ENCODE measurements at places on chromosomes 4 and X.

GRCh38 chrX:139892512-139892911 is 40.3 kb downstream of the ATP11C start:
- DNase-seq: no peak

- no peak for DNase-seq
Observed at GRCh38 chrX:119573222-119573621, 1.1 kb upstream of the UBE2A start.

DNA sequence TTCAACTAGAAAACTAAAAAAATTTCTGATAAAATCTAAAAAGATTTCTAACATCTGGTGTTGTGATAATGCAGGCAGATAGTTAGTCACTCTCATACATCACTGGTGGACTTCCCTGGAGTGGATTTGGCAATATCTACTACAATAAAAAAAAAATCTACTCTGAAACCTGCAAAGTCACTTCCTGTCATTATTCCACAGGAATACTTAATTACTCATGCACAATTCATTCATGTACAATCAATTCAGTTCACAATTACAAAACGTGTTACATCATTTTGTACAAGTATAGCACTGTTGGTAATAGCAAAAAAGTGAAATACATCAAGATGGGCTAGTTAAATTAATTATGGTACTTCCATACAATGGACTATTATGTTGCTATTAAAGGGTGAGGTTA is 16.5 kb upstream of the RHOH start:
- DNase-seq: no peak

DNA sequence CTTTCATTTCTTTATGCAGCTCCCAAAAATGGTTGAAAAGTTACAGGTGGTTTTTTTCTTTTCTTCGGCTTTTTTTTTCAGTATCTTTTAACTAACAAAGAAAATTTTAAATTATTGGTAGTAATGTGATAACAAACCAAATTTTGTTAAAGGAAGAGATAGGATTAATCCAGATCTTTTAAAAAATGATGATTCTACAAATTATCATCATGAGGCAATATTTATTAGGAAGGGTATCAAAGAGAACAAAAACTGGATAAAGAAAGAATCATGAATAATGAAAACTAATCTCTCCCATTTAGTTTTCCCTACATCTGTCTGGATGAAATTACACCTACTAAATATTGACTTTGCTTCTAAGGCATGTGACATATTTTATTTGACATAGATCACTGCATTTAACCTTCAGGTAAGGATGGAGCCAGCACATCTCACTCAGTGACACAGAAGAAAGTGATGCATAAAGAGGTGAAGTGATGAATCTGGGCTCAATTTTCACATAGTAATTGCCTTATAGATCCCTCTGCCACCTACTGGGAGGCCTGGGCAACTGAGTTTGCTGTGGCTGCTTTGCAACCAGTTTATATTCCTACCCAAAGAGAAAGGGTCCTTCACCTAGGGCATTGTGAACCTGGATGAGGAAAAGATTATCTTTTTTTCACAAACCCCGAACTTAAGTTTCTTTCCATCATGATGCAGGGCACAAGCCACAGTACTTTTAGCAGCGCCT is 155.6 kb downstream of the HNRNPD start:
- DNase-seq: no peak

DNA sequence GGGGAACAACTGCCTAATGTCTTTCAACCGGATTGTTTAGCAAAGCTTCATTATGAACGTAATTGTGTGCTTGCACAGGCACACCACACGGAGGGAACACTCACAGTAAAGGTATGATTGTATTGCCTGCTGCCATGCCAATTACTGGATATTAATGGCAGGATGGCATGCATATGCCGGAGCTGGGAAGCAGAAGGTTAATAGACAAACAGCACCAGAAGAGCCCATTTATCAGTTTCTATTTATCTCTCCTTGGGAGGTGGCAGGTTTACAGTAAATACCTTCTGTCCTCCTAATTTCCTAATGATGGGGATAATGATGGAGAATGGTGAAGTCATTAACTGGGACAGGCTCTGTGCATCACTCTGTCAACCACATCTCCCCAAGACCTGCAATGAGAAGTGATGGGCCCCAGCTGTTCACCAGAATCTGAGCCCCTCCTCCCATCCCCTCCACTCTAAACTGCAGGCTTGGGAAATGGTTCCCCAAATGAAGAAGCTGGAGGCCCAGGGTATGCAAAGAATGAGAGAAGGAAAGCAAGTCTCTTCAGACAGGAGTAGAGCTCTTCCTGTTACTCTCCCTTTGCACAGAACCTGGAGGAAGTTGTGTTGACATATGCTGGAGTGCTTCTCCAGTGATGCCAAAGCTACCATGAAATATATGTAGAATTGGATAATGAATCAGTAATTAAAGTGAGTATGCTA is 160.8 kb downstream of the NAA11 start:
- DNase-seq: peak; percentile 96

DNA sequence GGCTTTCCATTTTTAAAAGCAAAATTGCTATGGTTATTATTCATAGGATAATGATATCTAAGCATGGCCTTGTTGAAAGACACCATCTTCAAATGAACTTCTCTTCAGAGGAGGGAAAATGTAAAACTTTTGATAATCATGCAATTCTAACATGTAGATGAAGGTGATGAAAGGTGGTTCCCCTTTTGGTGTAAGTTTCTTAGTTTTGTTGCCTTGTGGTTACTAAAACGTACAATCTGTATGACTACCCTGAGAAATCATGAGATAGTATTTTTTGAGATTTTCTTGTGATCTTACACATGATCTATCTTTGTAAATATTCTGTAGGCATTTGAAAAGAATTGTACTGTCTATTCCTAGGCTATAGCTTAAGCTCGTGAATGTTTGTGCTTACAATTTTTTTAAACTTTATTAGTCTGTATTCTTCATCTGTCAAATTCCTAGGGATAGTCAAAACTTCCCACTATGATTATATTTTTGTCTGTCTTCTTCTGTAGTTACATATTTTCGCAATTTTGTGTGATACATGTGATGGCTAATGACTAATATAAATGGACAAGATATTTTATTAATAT is 47.5 kb downstream of the PTPN13 start:
- no peak for DNase-seq

GRCh38 chr4:125316791-125317524 is 2.2 kb downstream of the FAT4 start:
- no peak for DNase-seq

- no peak for DNase-seq
Observed at GRCh38 chr4:180557348-180557747, 1685.9 kb upstream of the TENM3 start.

DNA sequence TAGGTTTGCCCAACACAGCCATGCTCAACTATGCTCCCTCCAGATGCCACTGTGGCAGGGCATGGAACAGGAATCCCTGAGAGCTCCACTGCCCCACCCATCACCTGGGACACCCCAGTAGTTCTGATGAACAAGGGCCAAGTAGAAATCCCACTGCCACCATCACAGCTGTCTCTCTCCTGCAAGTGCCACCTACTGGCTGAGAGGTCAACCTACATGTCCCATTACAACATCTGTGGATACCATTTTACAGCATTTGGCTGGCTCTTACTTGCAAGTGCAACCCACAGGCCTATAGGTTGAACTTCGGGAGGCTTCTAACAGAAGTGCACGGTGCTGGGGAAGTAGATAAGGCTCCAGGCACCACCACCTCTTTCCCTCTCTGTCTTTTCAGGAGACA is 142.5 kb downstream of the CXXC4 start:
- DNase-seq: no peak

- no peak for DNase-seq
Observed at GRCh38 chrX:68203211-68203610, 230.1 kb downstream of the OPHN1 start.

- peak; percentile 37 for DNase-seq
Observed at GRCh38 chrX:71532078-71532752, 689 bp upstream of the OGT start.

GRCh38 chr4:61085534-61085933 is 114.6 kb upstream of the ADGRL3 start:
- DNase-seq: no peak

- DNase-seq: peak; percentile 35
Observed at GRCh38 chrX:153861733-153862310, 24.2 kb downstream of the L1CAM start.

GRCh38 chrX:23704673-23705206 is 37.4 kb downstream of the PRDX4 start:
- DNase-seq: no peak

DNA sequence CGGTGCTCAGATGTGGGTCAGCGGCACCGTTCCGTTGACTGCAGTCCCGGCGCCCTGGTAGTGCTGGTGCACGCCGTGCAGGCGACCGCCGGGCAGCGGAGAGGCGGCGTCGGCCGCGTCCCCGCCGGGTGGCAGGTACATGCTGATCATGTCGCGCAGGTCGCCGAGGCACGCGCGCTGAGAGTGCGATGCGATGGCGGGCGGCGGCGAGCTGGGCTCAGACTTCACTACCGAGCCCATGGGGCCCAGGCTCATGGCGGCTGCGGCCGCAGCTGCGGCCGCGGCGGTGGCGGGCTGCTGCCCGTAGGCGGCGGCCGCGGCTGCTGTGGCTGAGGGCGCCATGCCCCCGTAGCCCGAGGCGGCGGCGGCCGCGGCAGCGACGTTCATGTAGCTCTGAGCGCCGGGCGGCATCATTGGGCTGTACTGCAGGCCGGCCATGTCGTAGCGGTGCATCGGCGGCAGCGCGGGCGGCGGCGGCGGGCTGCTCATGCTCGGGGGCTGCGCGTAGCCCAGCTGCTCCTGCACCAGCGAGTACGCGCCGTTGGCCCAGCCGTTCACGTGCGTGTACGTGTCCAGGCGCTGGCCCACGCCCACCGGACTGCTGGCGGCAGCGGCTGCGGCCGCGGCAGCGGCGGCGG is 1.0 kb downstream of the SOX3 start:
- DNase-seq: no peak

GRCh38 chr4:74855879-74856278 is 61.6 kb upstream of the BTC start:
- no peak for DNase-seq

DNA sequence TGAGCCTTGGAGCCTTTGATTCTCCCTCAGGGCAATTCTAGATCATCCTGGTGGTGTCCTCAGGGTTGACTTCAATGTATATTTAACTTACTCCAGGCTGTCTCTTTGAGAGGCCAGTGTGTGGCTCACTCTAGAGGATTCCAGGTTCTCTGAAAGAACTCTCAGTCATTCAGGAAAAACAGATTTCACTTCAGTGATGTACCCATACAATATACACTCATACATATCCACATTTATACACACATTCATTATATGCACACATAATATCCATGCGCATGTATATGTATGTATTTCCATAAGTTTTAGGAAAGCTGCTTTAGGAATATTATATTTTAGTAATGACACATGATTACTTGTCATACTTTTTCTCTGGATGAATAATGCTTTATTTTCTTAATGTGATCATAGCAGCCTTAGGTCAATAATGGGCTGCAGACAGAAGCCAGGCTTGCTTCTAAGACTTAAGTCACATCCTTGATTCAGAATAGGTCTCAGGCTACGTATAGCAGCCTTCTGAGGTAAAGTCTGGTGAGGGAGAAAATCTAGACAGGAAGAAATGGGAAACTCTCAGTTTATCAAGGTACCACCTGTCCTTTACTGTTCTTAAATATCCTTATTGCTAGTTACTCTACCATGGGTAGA is 397.0 kb downstream of the GPAT3 start:
- DNase-seq: no peak

DNA sequence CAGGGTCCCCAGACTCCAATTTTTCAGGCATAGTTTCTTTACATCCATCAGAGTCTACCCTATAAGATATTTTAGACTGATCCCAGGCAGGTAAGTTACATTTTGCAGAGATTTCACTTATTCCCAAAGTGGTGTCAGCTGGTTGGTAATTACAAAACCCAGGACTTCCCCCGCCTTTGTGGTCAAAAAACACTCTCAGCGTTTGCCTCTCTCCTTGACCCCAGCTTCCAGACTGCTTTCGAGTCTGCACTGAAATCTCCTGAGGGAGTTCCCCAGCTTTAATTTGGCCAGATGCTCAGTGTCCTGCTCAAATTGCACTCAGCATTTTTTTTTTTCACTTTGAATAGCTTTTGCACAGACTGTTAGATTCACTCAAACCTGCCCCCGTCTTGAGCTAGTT is 11.2 kb upstream of the AMOT start:
- peak; percentile 78 for DNase-seq

DNA sequence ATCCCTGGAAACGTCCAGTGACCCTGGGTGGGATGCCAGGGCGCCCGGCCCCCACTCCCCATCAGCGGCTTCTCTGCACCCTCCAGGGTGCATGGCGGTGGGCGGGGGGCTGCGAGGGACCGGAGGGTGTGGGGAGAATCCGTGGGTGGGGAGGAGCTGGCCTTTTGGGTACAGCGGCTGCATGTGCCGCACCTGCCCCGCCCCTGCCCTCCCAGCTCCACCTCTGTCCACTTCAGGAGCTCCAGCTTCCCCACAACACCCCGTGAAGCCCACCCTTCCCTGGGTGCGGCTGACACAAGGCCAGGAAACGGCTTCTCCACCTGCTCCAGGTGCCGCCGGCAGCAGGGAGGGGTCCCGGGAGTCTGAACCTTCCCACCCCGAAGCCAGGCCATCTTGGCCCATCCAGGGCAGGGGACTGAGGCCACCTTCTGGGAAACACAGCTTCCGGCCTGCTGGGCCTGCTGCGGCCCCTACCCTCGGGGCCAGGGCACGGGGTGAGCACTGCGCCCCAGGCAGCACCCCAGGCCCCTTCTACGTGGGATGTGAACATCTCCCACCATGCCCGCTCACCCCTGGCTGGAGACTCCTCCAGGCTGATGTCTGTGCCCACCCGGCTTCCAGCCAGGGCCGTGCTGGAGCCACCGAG is 34.6 kb downstream of the CPLX1 start:
- no peak for DNase-seq

- no peak for DNase-seq
Observed at GRCh38 chrX:39226251-39226650, 425.0 kb downstream of the MID1IP1 start.

- DNase-seq: no peak
Observed at GRCh38 chr4:107780665-107781064, 44.1 kb upstream of the SGMS2 start.

All from NCI-H2171 treated with DMSO at 0.1 percent for 48 hours (cell line).